Glutamatergic neuron (in vitro differentiated cells): ENCODE measurements at places on chromosomes 1 and 21.
A peak's percentile ranks its signal among the peaks of the same experiment; 100 is the strongest.

GRCh38 chr1:168976267-168976666 is 130.2 kb upstream of the ATP1B1 start:
- no peak for DNase-seq

GRCh38 chr1:80565406-80565805 is 1235.3 kb upstream of the ADGRL2 start:
- no peak for DNase-seq

DNA sequence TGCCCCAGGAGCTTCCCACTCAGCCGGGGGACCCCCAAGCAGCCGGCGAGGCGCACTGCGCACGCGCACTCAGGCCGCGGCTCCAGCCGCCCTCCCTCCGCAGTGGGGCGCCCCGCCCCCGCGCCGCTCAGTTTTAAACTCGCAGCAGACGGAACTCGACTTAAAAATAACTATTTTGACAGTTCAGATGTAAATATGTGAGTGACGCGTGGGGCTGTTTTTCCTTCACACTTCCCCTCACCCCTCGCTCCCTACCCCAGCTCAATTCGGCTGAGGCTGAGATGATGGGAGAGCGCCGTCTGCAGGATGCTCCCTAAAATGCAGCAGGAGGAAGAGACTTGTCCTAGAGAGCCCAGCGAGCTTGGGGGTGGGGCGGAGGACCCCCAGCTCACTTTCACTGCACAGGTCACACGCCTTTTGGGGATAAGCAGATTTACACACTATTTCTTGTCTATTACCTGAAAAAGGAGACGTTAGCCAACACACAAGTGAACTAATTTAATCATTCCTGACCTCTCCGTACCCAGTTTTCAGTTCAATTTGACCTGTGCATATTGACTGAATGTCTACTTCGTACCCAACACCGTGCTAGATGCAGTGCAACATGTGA is 8.9 kb upstream of the LEMD1 start:
- DNase-seq: peak; percentile 82

DNA sequence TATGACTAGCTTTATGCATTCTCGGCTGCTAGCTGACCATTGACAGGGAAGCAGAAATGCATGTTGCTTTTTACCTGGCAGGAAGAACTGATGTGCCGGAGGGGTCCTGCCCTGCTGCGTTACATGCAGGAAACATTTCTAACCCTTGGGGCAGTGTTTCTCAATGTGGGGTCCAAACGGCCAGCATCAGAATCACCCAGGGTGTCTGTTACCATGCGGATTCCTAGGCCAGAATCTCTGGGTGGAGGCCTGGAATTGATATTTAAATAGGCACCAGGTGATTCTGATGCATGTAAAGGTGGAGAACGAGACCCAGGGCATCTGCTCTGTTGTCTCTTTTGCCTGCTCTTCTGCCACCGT is 182.7 kb downstream of the PCP4 start:
- DNase-seq: no peak

DNA sequence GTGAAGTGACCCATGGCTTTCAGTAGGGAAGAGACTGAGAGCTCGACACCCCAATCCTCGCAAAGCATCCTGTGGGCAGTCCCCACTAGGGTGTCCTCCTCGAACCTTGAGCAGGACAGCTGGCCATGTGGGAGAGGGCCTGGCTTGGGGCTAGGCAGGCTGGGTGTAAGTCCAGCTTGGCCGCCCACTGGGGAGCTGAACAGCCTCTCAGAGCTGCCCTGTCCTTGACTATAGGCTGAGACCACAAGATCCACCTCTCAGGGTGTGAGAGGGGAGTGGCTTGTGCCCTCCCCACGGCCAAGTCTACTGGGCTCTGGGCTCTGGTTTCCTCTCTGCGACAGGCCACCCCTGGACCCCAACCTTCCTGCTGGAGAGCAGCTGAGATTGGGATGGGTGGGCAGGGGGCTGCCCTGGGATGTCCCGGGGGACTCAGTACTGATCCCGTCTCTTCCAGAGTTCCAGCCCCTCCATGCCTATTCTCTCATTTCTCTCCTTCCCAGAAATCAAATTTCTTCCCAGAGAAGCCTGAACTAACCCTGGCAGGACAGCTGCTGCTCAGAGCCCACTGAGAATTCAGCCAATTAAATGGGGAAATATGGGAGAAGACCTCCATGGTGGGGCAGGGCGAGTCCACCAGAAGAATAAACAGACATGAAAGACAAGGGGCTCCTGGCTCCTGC is 282.9 kb downstream of the PTPRU start:
- DNase-seq: no peak

GRCh38 chr1:166875302-166875733 is 746 bp downstream of the TADA1 start:
- no peak for DNase-seq

GRCh38 chr1:60069691-60070090 is 3.9 kb downstream of the C1orf87 start:
- DNase-seq: no peak

DNA sequence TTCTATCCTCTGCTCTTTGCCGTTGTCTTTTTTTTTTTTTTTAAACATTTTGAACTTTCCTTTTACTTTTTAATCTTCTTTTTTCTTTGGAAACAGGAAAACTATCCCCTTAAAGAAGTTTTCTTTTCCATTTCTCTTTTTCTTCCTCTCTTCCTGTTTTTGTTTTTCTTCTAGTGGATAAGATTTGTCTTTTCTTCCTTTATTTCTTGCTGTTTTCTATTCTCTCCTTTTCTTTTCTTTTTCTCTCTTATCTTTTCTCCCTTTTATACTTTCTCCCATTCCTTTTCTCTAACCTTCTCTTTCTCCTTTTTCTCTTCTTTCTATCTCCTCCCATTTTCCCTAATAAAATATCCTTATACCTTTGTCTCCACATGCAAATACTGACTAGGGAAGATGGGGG is 46.2 kb downstream of the PEX14 start:
- DNase-seq: no peak

DNA sequence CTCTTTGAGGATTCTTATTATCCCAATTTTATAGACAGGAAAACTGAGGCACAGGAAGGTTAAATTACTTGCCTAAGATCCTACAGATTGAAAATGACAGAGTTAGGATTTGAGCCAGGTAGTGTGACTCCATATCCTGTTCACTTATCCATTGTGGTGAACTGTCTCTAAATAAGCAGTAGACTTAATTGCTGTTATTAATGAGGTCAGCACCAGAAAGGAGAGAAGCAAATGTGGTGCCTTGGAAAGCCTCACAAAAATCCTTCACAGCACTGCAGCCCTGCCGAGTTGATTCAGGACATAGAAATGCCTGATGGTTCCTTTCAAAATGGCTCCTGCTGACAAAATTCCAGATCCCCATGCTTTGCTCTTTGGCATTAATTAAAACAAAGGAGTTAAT is 193.3 kb upstream of the BEND5 start:
- no peak for DNase-seq

DNA sequence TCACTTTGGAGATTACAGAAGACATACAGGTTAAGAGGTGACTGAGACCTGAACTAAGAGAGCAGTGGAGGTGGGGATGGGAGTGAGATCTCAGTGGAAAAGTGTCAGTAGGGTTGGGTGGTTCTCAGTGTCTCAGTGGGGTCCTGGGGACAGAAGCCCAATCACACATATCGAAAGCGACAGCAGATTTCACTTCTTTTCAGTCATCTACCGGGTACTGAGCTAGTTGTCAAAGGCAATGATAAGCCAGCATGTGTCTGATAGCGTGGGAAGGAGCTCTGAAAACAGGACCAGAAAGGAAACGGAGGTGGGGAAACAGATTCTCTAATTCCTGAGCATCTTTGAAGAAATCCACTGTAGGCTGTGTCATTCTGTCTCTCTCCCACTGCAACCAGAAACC is 59.5 kb downstream of the RHOU start:
- DNase-seq: no peak

GRCh38 chr1:200628223-200628881 is 7.8 kb upstream of the KIF14 start:
- no peak for DNase-seq

- no peak for DNase-seq
Observed at GRCh38 chr1:228685081-228685660, 50.1 kb upstream of the RHOU start.

DNA sequence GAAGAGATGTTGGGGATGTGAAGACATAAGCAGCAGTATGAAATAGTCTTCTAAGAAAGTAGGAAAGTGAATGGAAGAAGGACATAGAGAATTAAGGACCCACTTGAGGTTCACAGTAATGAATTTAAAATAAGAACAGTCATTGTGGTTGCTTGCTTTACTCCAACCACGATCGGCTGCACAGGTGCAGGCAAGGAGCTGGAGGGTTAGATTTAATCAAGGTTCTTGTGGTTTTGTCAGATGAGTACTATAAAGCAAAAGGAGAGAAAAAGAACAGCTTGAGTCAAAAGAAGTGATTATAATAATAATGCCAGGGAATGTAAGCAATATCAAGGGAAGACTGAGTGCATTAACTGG is 46.1 kb upstream of the RBM34 start:
- DNase-seq: no peak

GRCh38 chr1:228810878-228811711 is 75.8 kb downstream of the RHOU start:
- DNase-seq: no peak

DNA sequence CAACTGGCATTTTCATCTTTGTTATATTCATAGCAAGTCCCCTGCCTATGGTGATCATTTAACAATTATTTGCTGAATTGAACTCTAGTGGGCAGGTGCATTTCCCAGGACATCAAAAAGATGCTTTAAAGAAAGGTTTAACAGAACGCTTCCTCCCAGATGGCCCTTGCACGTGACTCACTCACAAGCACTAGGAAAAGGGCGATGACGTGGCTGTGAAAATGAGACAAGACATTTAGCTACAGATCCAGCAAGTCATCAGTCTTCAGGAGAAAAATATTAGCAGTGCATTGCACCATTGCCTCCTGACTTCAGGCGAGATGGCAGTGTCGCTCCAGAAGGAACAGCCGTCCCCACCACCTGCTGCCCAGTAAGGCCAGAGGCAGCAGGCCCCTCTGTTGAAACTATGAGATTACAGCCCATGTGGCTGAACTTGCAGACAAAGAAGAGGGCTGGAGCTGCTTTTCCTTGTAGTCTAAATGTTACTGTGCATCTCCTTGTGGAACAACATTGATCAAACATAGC is 37.2 kb downstream of the DSCAM start:
- DNase-seq: no peak

DNA sequence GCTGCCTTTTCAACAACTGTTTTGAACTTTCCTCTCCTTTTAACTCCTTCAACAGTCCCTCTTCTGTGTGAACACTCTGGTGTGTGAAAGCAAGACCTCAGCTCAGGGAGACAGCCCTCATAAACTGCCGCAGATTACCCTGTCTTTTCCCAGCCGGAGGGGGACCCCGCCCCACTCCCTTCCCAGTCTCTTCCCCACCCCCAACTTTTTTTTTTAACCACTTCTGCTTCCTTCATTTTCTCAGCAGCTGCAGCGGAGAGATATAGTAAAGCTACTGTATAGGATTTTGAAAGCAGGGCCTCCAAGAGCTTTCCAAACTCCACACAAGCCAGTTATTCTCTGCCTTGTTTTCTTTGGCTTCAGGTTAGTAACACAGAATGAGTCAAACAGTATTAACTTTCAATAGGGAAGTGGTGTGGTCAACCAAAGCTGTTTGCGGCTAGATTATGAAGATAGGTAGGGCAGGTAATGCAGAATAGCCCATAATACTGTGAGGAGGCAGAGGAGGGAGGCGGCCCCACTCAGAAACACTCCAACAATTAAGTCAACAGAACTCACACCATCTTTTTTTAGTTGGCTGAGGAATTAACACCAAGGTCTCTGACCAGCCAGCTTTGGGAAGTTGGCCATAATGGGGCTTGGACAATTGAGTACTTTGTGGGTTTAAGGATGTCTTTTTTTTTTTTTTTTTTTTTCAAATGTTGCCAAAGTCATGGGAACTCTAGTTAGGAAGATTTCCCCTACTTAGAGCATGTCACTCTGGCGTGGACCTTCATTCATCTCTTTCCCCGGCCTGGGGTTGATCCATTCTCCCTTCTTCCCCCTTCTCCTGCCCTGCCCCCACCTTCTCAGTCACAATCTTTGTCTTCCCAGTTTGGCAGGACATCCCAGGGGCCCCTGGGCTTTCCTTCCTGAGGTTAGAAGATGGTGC is 177.0 kb downstream of the CLIC6 start:
- no peak for DNase-seq

GRCh38 chr1:64060611-64061302 is 142.7 kb upstream of the UBE2U start:
- no peak for DNase-seq

- no peak for DNase-seq
Observed at GRCh38 chr21:15706696-15707095, 23.1 kb upstream of the USP25 start.

DNA sequence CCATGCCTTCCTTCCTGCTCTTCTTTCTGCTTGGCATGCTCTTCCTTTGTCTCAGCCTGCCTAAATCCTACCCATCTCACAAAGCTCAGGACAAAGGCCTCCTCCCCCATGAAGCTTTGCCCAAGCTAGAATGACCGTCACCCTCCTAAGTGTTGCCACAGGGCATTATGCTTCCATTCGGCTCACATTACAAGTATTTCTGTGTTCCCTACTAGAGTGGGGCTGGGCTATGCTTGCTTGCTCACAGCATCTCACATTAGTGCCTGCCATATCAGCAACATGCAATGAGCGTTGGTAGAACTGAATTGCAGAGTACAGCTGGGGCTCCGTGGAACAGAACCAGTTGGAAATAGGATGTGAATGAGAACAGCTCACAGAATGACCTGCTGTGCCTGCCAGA is 82.8 kb downstream of the CD58 start:
- no peak for DNase-seq

GRCh38 chr1:245869847-245870246 is 637.2 kb downstream of the SMYD3 start:
- no peak for DNase-seq

GRCh38 chr21:38067086-38067739 is 151.0 kb upstream of the KCNJ6 start:
- DNase-seq: no peak

DNA sequence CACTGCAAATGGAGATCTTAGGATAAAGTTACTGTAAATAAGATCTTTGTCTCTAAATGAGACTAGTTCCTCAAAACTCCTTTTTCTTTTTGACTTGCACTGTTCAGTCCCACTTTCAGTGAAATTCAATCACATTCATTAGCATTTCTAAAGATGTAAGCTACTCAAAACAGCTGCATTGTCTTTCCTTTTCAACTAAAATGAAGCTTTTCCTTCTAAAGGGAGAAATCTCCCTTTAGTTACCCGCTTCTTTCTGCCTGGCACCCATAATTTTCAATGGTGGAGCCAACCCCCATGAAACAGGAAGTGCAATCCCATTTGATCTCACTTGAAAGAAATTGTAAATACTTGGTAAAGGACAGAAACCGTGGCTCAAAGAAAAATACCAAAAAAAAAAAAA is 387.4 kb upstream of the PKN2 start:
- DNase-seq: no peak
